Kidney epithelial cell (primary cell): ENCODE measurements at places on chromosomes 12 and 14. TPM values are rescaled to one million over a fixed set of nuclear protein-coding genes. Genes with fewer than 3 reads are reported as not detected.
A peak's percentile ranks its signal among the peaks of the same experiment; 100 is the strongest.

DNA sequence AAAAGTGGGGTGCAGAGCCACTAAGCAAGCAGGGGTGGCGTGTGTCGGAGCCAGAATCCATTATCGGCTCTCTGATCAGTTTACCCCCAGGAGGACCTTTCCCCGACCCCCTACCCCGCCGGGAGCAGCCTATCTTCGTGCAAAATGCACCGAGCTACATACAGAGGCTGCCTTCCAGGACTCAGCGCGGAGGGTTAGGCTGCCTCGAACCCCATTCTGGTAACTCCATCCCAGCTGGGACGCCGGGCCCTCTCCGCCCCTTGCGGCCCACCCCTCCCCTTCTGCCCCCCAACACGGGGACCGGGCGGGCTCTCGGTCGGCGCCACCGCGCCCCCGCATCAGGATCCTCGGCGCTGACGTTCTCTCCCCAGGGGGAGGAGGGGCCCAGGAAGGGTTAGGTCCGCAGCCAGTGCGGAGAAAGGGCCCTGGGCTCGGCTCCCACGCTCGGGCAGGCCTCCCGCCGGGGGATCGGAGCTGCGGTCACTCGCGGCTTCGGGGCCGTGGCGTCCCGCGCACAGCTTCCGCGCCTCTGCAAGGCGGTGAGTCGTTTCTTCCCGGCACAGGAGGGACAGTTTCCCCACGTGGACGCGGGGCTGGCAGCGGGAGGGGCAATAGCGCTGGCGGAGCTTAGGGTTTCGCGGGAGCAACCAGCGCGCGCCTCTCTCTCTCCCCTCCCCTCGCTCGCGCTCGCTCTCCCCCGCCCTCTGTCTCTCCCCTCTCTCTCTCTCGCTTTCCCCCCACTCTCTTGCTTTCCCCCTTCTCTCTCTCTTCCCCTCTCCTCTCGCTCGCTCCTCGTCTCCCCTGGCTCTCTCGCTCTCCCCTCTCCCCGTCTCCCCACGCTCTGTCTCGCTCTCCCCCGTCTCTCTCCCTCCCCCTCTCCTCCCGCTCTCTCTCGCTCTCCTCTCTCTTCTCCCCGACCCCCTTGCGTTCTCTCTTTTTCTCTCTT is 12.5 kb upstream of the MAP3K9 start:
- no peak for DNase-seq

- DNase-seq: peak; percentile 98
Observed at GRCh38 chr14:36091096-36091495, 85.4 kb downstream of the PTCSC3 start.

DNA sequence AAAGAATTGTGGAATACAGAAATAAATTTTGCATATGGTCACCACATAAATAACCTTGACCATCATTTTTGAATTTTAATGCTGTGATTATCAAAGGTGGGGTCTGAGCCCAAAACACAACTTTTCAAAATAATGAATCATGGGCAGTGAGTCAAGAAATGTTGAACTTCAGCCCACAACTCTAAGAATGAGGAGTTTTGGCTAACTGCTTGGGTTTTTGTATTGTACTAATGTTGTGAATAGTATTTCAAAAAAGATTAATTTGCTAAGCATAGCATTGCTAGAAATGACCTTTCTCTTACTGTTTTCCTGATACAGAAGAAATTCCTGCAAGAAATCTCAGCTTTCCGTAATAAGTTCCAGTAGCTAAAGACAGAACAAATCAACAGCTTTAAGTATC is 24.4 kb upstream of the YARS2 start:
- no peak for DNase-seq

GRCh38 chr12:14930299-14930698 is 8.0 kb downstream of the ERP27 start:
- no peak for DNase-seq

DNA sequence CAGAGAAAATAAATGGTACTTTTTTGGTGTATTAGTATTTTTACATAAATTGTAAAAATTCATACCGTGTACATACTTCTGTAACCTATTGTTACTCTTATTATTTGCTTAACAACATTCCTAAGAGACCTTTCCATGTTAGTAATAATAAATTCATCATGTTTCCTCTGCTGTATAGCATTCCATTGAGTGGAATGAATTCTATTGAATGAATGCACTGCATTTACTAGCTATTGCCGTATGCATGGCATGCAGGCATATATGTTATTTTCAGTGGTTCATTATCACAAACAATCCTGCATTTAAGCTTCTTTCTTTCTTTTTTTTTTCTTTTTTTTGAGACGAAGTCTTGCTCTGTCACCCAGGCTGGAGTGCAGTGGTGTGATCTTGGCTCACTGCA is 137.6 kb upstream of the TBX3 start:
- DNase-seq: no peak

DNA sequence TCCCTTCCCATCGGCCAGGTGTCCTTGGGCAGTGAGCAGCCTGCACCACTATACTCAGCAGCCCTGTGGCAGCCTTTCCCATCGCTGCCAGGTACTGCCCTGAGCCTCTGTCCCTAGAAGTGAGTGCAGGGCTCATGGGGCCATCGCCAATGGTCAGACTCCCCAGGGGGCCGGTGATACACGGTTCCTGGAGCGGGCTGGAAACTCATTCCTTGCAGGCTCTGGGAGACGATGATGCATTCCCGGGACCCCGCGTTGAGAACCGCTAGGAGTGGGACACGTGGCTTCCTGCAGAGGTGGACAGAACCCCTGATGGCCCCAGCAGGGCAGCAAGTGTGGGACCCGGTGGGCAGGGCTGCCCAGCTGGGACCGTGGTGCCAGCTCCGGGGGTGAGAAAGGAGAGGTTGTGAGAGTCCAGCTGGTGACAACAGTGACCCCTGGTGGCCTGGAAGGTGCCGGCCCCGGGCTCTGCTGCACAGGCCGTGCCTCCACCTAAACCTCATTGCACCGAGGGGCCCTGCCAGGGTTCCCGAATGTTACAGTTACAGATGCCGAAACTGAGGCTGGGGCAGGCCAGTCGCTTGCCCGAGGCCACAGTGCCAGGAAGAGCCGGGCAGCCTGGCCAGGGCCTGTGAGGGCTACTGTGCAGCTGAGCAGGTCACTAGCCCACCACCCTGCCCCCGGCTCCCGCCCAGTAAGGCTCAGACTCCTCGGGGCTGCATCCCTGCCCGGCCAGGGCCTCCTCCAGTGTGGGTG is 33.8 kb downstream of the FBRSL1 start:
- no peak for DNase-seq

DNA sequence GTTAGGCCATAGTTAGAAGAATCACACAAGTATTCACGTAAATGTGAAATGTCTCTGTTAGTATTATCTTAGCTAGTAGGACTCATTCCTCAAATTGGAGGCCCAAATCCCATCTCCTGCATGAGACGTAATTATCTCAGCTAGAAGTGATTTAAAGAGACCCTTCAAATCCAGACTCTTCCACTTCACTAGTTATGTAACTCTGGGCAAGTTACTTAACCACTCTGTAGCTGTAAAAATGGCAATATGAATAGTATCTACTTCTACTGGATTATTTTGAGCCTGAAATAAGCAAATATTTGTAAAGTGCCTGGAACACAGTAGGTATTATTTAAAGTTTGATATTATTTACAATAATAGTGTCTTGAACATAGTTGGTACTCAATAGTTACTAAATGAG is 28.4 kb upstream of the CDKL1 start:
- no peak for DNase-seq

- no peak for DNase-seq
Observed at GRCh38 chr12:24931666-24932405, 17.1 kb downstream of the BCAT1 start.

GRCh38 chr12:65123435-65124063 is 2.4 kb upstream of the WIF1 start:
- no peak for DNase-seq

DNA sequence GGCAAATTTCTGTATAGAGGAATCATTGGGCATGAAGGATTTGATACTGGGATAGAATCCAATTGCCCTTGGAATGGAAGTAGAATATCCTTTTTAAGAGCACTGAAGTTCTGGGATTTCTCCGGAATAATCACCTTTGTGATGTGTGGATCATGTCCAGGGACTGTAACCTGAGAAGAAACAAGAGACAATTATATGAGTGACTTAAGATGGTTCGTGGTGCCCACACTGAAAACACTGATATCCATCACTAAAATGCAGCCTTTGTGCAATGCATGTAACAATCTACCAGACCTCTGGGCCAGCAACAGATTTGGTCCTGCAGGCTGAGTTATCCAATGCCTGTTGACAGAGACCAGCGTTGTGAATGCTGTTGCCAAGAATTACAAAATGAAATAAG is 48.5 kb downstream of the MDM2 start:
- DNase-seq: no peak

DNA sequence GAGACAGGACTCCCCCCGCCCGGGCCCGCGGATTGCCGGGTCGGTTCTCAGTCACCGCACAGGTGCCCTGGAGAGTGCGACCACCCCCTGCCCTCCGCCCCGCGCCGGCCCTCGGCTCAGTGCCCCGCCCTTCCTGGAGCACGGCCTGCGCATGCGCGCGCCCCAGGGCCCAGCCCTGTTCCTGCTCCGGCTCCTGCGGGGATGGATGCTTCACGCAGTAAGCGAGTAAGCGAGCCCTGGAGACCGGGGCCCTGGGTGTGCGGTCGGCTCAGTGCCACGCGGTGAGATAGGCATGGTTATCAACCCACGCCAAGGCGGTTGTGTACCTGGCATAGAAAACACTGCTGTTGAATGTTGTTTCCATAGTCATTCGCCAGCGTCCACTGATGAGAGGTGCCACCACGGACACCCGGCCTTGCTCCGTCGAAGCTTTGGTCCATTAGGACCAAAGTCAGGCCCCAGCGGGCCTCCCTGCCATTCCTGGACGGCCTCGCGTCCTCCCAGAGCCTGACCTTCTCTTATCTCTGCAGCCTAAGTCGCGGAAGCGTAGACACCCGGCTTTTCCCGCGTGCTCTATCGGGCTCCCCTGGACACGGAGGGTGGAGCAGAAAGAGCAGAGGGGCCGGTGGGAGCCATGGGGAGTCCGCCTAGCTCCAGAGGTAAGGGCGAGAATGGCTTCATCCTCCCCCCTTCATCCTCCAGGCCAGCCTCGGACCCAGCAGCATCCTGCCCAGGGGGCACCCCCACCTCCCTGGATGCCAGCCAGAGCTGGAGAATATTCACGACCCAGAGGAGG is 90.6 kb downstream of the PAPOLA start:
- DNase-seq: no peak

DNA sequence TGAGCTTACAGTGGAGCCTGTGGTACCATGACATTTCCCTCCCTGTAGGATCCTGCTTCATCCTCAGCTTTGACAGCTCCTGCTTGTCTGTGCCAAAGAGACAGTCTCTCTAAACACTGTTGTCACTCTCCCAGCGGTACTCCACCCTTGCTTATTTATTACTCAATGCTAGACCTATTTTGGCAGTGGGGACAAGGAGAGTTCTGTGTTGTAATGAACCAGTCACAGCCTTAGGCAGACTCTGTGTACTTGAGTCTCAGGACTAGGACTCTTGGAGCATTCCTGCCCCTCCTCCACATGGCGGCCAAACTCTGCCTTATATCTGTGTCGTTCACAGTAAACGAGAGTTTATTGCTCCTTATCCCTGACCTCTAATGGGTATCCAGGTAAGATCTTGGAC is 70.9 kb downstream of the PIK3C2G start:
- no peak for DNase-seq

- peak; percentile 52 for DNase-seq
Observed at GRCh38 chr14:61925043-61925442, 162.8 kb downstream of the SNAPC1 start.

DNA sequence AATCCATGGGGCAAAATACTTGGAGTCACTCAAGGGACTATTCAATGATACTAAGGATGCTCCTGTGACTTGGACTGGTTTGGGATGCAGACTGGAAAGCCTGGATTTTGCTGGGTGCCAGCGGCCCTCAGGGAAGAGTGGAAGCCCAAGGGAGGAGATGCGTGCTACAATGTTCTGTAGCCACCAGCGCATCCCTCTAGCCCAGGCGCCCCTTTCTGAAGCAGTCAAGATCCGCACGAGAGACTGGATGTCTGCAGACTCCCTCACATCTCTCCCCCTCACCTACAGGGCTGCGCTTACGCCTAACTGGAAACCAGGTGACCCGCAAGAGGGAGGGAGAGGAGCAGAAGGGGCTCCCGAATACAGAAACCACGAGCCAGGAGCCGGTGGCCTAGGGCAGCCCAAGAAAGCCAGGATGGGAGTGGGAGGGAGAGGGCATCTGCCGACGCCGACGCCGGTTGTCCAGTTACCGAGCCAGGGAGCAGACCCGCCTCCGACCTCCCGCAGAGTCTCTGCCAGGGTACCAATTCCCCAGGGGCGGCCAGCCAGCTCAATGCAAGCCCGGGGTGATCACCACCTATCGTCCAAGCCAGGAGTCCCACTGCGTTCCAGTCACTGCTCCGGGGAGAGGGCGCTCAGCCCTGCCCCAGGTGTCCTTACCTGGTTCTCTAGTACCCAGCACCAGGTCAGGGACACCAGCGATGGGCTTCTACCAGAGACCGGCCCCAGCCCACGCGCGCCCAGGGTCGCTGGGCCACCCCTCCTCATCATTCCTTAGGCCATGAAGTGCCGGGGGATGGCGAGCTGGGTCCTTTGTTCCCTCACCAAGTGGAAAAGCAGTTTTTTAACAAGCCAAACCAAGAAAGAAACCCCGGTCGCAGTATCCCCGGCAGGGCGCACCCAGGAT is 1.2 kb downstream of the NTN4 start:
- DNase-seq: no peak

DNA sequence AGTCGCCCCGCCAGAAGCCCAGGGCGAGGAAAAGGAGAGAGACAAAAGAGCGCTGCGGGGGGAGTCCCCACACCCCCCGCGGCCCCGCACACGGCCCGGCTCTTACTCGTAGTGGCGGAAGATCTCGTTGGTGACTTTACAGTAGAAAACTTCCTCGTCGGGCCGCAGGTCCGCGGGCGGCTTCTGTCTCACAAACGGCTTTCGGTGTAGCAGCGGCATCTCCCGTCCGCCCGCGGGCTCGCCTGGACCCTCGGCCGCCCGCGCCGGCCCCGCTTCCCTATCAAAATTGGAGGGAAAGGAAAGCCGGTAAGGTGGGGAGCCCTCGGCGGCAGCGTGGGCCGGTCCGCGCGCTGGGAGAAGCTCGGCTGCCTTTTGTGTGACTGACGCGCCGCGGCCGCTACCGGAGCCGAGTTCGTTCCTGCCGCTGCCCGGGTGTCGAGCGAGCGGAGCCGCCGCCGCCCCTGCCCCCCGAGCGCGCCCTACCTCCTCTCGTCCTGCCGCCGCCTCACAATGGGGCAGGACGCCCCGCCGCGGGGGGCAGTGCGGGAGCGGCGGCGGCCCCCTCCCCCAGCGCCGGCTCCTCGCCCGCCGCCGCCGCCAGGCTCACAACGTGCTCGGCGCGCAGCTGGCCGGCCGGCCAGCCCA is 652 bp downstream of the BAZ1A start:
- no peak for DNase-seq

DNA sequence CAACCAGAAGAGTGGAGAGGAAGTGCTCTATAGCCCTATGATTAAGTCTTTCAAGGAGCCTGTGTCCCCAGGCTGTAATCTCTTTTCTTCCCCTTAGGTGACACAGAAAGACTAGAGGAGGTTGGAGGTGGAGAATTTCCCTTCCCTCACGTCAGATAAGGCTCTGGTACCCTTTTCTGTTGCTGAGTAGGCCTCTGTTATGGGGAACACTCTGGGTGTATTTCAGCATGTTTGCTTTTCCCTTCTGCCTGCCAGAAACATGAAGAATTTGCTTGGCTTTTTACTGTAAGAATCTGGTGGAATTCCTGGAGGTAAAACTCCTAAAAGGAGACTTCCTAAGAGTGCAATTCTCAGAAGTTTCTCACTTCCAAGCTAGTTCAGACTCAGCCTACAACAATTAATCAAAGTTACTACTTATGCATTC is 58.3 kb downstream of the SIX1 start:
- no peak for DNase-seq

The TPH2 gene
- not detected in 2 replicates for total RNA-seq

The HOXC13 gene
- total RNA-seq: not detected in 2 replicates

The PTPN21 gene
- 12.5 and 13.1 TPM in 2 replicates for total RNA-seq

The RHOJ gene
- 0.21 and 0.54 TPM in 2 replicates for total RNA-seq

The TRIM9 gene
- total RNA-seq: 0.92 and 1.2 TPM in 2 replicates

The SPSB2 gene
- 10.1 and 11.9 TPM in 2 replicates for total RNA-seq

The SLC41A2 gene
- total RNA-seq: 26.3 and 50.0 TPM in 2 replicates
